ENCODE measurements at places on chromosomes 12 and 14. TPM values are rescaled to one million over a fixed set of nuclear protein-coding genes. Genes with fewer than 3 reads are reported as not detected.

DNA sequence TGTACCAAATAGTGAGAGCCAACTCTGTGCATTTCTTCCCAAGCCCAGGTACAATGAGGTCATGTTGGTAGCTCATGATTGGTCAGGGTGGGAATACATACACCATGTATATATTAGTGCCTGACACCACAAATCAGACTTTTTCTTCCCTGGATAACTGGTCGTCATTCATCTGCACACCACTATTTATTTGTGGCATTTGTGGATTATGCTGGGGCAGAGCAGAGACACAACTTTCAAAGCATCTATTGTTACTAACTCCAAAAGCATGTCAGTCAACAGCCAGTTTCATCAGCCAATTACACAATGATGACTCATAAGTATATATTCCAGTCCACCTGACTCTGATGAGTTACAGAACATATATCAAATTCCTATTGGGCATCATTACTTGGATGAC lies 181.7 kb downstream of the ADAMTS20 start:
- DNase-seq, result no peak

GRCh38 chr14:63996016-63996415 lies 143.2 kb downstream of the SYNE2 start:
- DNase-seq, result no peak

DNA sequence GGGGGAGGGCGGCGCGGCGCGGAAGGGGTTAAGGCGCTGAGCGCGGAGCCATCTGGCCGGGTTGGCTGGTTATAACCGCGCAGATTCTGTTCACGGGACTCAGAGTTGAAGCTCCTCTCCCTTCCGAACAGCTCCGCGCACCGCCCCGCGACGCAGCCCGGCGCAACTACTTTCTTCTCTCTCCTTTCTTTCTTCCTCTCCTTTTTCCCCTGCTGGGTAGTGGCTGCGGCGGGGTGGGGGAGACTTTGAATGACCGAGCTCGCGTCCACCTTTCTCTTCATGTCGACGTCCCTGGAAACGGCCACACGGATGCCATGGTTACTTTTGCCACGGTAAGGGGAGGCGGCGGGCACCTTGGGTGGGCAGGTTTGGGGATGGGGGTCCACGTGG lies at the start of gene NTF3:
Gene NTF3, plus strand, starts transcription at position 98 of the 390 bp plus-strand sequence. Its CDS starts 217 bp downstream, at position 315.
- DNase-seq, result peak; percentile 88

DNA sequence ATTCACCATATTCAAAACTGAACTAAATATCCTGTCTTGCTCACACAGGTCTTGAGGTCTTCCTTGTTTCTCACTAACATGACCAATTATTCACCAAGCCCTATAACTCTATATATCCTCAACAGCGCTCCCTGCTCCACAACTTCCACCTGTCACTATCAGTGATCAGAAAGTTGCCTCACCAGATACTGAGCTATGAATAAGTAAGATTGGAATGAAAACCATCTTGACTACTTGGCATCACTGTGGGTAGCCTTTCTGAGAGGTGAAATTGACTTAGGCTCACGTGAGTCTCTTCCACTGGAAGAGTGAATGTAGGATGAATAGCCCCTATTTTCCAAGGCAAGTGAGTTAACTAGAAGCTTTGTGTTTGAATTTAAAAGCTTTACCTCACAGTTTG lies 167.1 kb downstream of the PIK3C2G start:
- DNase-seq, result no peak

DNA sequence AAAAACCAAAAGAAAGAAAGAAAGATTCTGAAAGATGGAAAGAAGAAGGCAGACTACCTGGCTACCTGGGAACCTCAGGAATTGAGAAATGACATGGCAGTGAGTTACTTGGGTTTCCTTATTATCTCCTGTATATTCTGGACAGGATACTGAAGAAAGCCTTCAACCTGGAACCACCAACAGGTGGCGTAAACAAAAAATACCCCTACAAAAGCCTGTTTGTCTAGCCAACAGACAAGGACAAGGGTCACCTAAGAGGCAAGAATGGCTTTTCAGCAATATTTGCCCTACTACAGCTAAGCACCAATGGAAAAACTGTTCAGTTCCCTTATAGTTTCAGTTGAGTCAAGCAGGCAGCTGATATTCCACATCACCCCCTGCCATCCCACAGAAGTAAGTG lies 274.9 kb downstream of the GPHN start:
- no peak for DNase-seq

DNA sequence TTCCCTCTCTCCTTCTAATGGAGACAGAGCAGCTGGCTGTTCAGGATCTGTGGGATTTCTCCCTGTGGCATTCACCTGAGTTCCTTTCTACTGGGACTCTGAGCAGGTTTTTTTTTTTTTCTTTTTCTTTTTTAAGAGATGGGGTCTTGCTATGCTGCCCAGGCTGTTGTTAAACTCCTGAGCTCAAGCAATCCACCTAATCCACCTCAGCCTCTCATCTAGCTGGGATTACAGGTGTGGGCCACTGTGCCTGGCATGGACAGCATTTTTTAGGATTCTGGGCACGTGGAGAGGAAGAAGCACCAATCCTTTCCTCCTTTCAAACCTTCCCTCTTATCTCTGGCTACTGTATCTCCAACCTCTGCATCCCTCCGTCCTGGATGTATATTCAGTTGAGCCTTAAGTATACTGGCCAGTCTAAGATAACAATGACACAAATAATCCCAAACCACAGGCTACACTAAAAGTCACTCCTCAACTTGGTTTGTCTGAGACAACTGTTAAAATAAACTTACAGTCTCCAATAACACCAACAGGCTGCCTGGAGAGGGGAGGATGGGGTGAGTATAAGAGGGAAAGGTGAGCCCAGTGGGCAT lies 16.4 kb upstream of the CELA1 start:
- no peak for DNase-seq

DNA sequence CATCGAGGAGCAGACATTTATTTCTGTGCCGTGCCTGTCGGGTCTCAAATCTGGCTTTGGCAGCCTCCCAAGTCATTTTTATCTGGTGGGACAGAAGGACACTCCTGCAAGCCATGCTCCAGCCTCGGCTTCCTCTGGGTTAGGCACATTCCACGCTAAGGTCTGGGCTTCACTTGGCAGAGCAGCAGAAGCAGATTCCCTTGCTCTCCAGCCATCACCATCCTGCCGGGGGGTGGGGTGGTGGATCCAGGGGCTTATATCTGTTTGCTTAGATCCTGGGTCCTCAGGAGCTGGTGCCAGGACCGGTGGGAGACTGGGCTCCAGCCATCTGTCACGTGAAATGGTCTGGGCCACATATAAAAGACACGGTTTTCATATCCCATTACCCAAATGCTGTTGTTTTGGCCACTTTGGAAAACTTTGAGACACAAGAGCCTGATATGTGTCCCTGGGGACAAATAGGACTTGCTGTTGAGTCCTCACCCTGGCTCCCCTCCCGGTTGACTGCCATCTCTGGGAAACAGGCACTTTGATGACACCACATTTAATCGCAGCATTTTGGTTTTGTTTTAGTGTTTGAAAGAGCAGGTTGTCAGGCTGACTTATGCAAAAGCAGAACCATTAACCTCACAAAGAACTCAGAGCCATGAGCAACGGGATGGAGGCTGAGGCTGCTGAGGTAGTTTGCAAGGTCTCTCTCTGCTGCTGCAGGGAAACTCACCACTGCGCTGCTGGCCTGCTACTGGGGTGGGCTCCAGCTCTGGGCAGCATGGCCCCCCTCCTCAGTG lies 69.6 kb upstream of the PRMT8 start:
- DNase-seq, result peak; percentile 54

GRCh38 chr14:33916663-33917565 lies 34.0 kb downstream of the EGLN3 start:
- no peak for DNase-seq

GRCh38 chr12:10249690-10250455 lies 37.2 kb downstream of the GABARAPL1 start:
- no peak for DNase-seq

- DNase-seq, result peak; percentile 41
These were observed 1061.8 kb downstream of the BCL11B start for GRCh38 chr14:98210045-98210672.

The SERPINA12 gene
- not detected for total RNA-seq

The GPR84 gene
- total RNA-seq, result not detected

The C3AR1 gene
- not detected for total RNA-seq

The OR6C2 gene
- not detected for total RNA-seq

The RASSF9 gene
- 0.87 TPM for total RNA-seq

The SAMD4A gene
- 7.6 TPM for total RNA-seq

The KRT75 gene
- not detected for total RNA-seq

The KSR2 gene
- 0.15 TPM for total RNA-seq

The SVOP gene
- under 0.01 TPM for total RNA-seq

Data from H7 (cell line).